ENCODE measurements at places on chromosomes 1 and 21. TPM values are rescaled to one million over a fixed set of nuclear protein-coding genes. Genes with fewer than 3 reads are reported as not detected.

MXRA8 gene
- total RNA-seq: 30.5 TPM

IGSF21 gene
- total RNA-seq: 1.00 TPM

LMOD1 gene
- 9.6 TPM for total RNA-seq

OR2T35 gene
- total RNA-seq: not detected

LCE1B gene
- total RNA-seq: not detected

KCNJ9 gene
- not detected for total RNA-seq

OR2T11 gene
- not detected for total RNA-seq

- no peak for DNase-seq
Measured at GRCh38 chr1:2108213-2108876, 58.1 kb downstream of the PRKCZ start.

GRCh38 chr1:45815667-45816458, 12.5 kb downstream of the MAST2 start:
- DNase-seq: no peak

GRCh38 chr1:9281071-9281827, 11.4 kb upstream of the SPSB1 start:
- no peak for DNase-seq

- no peak for DNase-seq
Measured at GRCh38 chr21:14121719-14122118, 89.0 kb downstream of the LIPI start.

- DNase-seq: no peak
Measured at GRCh38 chr1:69814926-69815325, 247.2 kb downstream of the LRRC7 start.

DNA sequence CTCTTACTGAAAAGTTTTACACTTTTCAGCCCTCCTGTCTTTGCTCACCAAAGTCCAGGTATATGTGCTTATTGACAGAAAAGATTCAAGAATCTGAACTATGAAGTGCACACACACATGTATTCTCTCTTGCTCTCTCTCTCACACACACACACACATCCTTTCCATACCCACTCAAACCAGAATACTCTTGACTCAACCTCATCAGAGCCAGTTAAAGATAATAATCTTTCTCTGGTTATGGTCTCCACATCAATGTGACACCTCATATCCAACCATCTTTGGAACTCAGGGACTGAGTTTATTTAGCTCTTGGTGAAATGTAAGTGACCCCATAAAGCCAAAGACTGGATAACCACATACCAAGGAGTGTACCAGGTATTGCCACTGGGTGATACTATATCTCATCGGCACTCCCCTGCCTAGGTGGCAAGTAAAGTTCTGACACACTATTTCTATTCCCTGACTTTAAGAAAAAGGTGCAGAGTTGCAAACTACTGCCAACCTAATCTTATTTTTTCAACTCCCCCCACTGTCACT, 24.9 kb upstream of the RGS8 start:
- DNase-seq: no peak

- no peak for DNase-seq
Measured at GRCh38 chr1:162882248-162882674, 21.3 kb upstream of the CCDC190 start.

DNA sequence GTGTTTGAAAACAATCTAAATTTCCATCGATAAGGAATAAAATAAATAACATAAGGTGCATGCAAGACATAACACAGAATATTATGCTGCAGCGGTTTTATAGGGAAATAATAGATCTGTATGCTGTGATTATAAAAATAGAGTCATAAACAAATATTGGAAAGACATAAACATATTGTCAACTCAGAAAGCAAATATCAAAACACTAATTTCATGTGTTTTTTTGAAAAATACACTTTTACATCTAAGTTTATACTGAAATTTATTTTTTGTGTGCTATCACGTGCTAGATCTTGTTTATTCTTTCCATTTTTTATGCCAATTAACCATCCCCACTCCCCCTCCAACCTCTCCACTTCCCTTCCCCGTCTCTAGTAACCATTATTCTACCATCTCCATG, 9.4 kb downstream of the OR6K3 start:
- DNase-seq: no peak

DNA sequence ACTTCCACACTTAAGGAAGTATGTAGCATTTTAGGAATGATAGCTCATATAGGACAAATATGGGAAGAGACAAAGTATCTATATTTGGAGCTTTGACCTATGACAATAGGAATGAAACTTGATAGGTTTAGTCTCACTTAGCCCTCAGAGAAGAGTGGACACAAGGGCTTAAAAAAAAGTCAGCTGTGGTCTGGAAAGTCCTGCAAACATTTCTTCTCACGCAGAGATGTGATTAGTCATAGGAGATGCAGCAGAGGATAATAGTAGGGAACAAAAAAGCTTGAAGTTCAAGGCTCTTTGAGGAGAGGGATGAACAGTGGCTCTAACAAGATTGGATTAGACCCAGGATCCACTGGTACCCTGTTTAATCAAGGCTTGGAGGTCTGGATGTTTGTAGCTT, 14.8 kb upstream of the RNF220 start:
- DNase-seq: no peak

DNA sequence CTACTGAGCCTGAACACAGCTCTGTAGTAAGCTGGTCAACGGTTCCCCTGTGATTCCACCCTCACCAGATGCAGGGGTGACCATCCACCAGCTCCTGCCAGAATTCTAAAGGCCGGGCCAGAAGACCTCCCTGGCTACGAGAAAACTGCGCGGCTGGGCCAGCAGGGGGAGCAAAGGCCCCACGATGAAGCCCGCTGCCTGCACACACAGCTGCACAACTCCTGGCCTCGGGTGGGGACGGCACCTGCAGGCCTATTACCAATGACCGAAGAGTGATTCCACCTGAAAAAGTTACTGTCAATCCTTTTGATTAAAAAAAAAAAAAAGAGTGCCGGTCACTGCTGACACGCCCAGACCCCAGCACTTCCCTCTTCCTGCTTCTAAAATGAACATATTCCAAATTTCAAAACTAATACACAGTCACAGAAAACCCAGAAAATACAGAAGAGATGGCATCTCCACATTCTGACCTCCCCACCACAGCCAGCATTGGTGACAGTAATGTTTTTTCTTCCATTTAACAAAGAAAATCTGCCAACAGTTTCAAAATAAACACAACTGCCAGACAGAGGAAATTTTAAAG, 49.8 kb upstream of the RIPK4 start:
- DNase-seq: peak; percentile 77

DNA sequence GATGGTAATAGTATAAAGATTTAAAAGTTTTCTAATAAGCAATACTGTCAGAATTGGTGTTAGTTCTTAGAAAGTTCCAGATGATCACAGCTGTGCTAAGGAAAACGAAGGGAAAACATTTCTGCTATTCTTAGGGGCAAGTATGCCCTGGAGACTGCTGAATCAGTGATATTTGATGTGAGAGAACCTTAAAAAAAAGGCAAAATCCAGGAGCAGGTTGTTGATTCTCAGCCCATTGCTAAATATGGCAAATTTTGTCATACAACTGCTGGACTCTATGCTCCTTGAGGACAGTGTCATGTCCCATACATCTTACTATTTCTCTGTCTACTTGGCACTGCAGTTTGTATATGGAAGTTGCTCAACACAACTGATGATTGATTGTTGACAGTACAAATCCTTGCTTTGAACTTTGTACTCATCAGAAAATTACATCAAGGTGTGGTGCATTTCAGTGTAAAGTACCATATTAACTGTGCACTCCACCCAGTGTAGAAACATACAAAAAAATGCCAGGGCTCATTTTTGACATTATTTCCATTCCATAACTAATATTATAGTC, 10.9 kb downstream of the CRCT1 start:
- DNase-seq: no peak

DNA sequence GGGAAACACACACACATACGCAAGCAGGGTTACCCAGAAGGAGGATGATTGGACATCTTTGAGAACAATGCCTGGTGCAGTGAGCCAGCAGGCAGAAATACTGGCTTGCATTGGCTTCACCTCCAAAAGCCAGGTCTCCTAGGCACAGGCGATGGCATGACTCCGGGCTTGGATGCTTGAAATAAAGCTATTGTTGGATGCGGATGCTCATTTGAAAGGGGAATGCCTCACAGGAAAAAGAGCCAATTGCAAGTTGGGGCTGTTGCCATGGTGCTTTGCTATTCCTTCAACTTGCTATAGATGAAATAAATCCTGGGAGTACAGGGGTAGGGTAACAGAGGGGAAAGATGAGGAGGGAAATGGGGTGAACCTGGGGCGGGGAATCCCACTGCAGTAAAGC, 180.7 kb upstream of the SGIP1 start:
- DNase-seq: no peak

DNA sequence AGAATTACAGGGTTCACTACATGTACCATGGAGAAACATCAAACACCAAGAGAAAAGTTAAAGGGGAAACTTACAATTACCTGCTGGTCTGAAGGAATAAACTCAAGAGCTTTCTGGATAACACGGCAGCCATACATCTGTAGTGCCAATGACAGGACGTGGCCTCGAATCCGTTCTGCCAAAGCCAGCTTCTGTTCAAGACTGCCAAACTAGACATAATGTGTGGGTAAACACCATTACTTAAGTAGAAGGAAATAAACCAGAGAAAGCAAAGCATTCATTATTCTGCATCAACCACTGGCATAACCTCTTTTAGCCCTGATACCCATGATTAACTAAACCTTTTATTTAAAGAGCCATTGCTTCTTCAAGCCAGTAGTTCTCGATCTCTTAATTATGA, 41.5 kb upstream of the SDC3 start:
- DNase-seq: no peak

DNA sequence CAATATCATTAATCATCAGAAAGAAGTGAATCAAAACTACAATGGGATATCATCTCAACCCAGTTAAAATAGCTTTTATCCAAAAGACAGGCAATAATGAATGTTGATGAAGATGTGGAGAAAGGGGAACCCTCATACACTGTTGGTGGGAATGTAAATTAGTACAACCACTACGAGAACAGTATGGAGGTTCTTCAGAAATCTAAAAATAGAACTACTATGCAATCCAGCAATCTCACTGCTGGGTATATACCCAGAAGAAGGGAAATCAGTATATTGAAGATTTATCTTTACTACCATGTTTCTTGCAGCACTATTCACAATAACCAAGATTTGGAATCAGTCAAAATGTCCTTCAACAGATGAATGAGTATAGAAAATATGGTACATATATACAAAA, 189.8 kb downstream of the HHIPL2 start:
- no peak for DNase-seq

- DNase-seq: no peak
Measured at GRCh38 chr1:3175486-3175885, 106.5 kb downstream of the PRDM16 start.

DNA sequence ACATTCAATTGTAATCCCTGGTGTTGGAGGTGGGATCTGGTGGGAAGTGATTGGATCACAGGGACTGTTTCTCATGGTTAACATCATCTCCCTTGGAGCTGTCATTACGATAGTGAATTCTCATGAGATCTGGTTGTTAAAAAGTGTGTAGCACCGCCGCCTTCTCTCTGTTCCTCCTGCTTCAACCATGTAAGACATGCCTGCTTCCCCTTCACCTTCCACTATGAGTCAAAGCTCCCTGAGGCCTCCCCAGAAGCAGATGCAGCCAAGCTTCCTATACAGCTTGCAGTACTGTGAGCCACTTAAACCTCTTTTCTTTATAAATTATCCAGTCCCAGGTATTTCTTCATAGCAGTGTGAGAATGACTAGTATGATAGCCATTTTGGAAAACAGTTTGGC, 30.1 kb upstream of the TRIM62 start:
- no peak for DNase-seq

GRCh38 chr1:16975211-16975610, 5.2 kb downstream of the MFAP2 start:
- no peak for DNase-seq

GRCh38 chr1:99106274-99106673, 101.6 kb upstream of the PLPPR5 start:
- no peak for DNase-seq

DNA sequence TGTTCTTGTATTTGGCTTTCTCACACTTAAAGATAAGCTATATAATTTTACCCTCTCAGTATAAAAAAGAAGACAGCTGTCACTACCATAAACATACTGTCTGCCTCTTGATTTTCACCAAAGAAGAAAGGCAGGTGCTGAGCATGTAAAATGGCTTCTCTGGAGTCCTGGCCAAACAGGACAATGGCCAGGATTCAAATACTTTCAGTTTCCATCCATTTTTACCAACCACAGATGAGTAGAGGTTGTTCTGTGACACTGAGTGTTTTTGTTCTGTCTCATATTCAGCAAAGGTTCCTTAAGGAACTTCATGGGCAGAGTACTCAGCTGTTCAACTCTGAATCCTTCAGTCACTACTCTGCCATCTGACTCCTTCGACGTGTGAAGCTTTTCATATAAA, 29.4 kb upstream of the RAB3GAP2 start:
- no peak for DNase-seq

GRCh38 chr1:32031578-32032274, 18.1 kb downstream of the KHDRBS1 start:
- no peak for DNase-seq

DNA sequence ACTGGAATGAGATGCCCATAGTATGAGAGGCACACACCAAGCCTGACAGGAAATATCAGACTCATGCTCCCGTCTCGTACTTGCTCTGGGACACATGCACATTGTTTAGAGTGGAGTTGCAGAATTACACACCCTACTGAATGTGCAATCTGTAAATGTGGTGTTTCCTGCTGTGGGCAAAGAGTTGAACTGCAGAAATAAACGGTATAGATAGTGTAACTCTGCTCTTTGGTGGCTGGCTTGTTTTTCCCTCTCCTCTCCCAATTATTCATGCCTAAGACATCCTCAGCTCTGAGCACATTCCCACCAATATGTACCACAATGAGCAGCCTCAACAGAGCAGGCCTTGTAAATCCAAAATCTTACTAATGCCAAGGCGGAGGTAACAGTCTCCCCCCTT, 90.1 kb upstream of the DIRAS3 start:
- no peak for DNase-seq

DNA sequence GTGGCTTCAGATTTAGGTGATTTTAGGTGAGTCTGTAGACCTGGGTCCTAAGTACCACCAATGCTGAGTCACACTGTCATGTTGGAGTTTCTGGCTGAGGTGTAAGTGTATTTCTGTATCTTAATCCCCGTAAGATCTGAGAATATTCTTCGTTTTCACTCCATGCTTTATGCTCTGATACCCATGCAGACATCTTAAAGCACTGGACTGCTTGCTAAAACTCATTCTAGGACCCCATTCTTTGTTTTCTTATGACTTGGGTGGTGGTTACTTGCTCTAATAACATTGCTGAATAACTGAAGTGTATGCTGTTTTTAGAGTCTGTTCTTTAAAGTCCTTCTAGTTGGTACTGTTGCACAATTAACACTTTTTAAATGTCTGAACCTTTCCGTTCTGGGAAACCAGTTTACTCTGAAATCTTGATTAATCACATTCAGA, 36.6 kb downstream of the CDC42 start:
- no peak for DNase-seq

DNA sequence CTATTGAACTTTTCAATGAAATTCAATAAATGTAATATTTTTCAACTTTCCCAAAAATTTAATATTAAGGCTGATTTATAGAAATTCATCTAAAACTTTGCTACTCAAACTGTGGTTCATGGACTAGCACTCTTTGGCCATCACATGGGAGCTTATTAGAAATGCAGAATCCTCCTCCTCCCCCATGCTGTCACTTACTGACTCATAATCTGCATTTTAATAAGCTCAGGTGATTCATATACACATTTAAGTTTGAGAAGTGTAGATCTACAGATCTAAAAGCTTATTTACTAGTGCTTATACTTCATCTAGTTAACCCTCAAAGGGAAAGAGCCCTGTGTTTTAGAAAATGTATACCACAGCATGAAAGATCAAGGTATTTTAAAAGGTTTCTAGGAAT, 84.3 kb downstream of the HS2ST1 start:
- no peak for DNase-seq

- no peak for DNase-seq
Measured at GRCh38 chr1:66395202-66396061, 138.5 kb upstream of the SGIP1 start.
